RCC 7860 (cell line): ENCODE measurements at places on chromosomes 5 and 9.

DNA sequence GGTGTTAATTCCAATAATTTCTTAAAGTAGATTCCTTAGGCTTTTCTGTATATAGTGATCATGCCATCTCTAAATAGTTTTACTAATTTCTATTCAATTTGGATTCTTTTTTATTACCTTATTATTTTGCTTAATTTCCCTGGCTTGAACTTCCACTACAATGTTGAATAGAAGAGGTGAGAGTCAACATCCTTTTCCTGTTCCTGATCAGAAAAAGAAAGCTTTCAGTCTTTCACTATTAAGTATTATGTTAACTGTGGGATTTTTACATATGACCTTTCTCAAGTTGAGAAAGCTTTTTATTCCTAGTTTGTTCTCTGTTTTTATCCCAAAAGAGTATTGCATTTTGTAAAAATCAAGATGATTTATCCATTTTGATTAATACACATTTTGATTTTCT lies 574.5 kb upstream of the TLE4 start:
- no peak for DNase-seq

DNA sequence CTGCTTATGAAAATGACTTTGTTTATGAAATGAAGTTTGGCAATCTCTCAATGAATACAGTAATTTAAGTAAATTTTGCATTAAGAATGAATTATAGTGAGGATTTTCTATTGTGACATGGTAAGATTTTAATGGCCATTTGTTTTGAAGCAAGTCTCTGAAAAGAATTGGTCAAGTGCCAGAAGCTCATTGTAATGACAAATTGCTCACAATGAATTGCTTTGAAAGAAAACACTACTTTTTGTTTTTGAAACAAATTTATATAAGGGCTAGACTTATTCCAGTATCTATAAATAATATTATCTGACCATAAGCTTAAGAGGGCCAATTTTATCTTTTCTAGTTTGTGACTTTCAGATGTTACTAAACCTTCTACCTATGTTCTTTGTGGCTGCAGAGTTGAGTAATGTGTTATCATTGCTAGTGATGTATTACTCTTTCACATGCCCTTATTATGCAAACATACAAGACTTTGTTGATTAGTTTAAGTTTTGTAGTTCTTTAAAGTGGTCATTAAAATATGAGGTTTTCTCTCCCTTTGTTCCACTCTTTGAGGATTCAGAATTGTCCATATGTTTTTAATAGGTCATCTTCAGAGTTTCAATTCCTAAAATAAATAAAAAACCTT lies 93.0 kb upstream of the ZNF608 start:
- no peak for DNase-seq

DNA sequence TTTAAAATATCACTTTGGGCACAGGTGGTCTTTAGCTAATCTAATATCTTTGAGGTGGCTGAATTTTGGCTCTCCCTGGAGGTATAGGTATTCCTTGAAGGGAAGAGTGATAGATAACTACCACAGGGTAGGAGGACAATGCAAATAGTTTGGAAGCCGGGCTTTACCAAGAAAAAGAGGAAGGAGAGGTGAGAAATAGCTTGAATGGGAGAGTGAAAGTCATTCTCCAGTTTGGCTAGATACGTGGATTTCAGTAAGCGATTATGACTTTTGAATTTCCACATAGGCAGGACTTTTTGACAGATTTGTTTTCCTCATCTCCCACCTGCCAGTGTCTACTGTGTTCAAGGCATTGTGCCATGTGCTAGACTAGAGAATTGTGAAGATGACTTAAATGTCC lies 45.5 kb downstream of the RASA1 start:
- no peak for DNase-seq

- no peak for DNase-seq
Observed at GRCh38 chr5:167509076-167509475, 782.4 kb upstream of the WWC1 start.

- no peak for DNase-seq
Observed at GRCh38 chr5:71013575-71013974, 11.6 kb downstream of the NAIP start.

DNA sequence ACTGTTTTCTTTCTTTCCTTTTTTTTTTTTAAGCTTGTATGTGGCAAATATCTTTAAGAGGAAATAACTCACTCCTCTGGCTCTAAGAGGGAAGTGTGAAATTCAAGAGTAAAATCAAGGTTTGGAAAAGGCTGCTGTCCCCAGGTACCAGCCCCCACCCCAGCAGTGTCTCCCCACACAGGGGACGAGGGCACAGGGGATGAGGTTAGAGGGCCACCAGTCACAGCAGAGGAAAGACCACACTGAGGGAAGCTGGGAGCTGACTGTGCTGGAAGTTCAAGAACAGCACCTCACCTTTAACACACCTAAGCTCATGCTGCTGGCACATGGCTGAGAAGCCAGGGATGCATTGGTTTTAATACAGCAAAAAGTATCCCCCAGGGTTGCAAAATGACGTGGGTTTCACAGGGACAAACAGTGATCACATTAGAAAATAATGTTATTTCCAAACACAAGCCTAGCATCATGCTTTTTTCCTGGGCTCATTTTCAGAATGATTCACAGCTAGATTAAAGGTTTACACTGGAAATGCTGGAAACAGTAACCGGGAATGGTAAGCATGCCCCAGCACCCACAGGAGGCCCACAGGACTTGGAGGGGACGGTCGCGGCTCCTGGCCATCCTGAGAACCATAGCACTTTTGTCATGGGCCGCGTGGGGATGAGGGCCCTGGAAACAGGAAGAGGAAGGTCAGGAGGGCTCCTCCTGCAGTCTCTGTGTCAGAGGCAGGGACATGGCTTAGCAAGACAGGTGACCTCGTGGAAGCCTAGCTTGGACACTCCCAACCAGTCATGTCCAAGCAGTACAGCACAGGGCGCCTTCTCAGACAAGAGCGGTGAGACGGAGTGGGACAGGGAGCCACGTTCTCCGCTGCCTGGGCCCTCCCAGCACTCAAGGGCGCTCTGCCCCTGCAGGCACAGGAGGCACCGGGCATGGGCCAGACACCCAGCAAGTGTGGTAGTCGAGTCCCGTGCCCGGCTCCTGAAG lies 6.9 kb downstream of the LPCAT1 start:
- peak; percentile 82 for DNase-seq

- DNase-seq = peak; percentile 32
Observed at GRCh38 chr9:2087500-2088313, 72.6 kb downstream of the SMARCA2 start.

GRCh38 chr5:54946306-54946819 lies 39.0 kb downstream of the ESM1 start:
- DNase-seq = no peak

GRCh38 chr5:137833463-137833862 lies 34.2 kb upstream of the MYOT start:
- peak; percentile 79 for DNase-seq

DNA sequence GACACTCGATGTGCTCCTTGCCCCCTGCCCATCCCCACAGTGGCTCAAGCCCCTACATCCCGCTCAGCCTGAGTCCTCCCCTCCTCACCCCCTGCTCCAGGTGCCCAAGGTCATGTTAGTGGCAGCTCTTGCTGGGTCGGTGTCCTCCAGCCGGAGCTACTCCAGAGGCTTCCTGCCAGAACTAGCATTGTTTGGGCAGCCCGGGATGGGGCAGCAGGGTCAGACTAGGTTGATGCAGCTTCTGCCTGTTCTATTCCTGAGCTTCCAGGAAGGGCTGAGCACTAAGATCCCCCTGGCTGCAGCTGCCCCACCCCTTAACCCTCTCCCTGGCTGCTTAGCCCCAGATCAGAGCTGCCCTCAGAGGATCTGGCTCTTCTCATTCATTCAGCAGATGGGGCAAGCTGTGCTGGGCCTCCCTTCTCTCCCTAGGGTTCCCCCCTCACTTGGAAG lies 671 bp downstream of the RGS14 start:
- DNase-seq = no peak

- no peak for DNase-seq
Observed at GRCh38 chr9:131334629-131335367, 45.3 kb downstream of the PLPP7 start.

DNA sequence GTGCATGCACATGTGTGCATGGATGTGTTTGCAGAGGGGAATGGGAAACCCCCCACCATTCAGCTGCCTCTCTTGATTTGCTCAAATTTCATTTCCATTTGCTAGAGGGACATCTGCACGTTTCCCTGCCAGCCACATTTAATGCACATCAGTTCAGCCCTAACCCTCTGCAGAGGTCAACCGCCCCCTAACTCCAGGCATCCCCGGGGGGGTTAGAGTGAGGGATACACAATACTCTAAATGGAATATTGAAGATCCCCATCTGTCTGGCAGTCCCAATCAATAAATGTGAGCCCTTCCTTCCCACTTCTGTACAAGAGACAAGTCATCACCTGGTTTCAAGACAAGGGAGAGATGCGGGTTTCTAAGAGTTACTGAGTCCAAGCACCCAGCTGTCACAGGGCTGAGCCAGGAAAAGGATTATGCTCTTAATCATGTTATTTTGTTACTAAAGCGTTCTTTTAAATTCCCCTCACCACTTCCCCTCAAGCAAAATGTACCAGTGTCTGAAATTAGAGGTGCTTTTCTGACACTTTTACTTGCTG lies 134.1 kb downstream of the SEMA6A start:
- DNase-seq = no peak

DNA sequence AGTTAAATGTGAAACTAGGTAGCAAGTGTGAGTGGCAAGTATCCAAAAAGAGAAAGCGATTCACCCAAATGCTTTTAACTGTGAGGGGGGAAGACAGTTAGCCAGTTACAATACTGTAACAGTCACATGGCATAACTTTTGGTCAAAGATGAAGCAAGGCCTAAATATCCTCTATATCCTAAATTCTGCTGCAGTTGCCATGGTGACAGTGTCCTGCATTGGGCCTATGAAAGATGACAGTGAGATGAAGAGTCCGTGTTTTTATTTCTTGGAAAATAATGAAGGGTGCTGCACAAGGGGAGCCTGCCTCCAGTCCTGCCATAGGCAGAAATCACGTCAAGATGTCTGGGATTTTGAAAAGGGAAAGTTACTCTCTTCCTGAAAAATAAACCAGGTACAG lies 534.6 kb downstream of the NTRK2 start:
- DNase-seq = no peak

- peak; percentile 84 for DNase-seq
Observed at GRCh38 chr5:168793841-168794837, 215.0 kb upstream of the PANK3 start.

GRCh38 chr9:95887926-95888497 lies 12.5 kb downstream of the ERCC6L2 start:
- no peak for DNase-seq

DNA sequence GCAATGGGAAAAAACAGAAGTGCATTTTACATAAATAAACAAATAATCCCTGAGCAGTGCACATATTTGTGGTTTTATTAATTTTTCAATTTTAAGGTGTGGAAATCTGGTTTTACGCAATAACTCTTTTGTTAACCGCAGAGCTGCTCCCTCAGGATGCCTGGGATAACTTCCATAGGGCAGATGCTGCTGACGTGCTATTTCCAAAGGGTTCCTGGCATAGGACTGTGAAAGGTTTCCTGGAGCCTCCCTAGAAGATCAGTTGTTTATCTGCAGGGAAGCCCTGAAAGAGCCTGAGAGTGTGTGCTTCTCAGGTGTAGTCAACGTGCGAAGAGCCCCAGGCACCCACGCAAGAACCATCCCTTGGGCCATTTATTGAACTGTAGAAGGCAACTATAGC lies 443.5 kb downstream of the PLK2 start:
- DNase-seq = no peak

- peak; percentile 70 for DNase-seq
Observed at GRCh38 chr9:113219969-113220368, 1.1 kb downstream of the FKBP15 start.
